ENCODE measurements at places on chromosomes 5 and 9. TPM values are rescaled to one million over a fixed set of nuclear protein-coding genes. Genes with fewer than 3 reads are reported as not detected.

DNA sequence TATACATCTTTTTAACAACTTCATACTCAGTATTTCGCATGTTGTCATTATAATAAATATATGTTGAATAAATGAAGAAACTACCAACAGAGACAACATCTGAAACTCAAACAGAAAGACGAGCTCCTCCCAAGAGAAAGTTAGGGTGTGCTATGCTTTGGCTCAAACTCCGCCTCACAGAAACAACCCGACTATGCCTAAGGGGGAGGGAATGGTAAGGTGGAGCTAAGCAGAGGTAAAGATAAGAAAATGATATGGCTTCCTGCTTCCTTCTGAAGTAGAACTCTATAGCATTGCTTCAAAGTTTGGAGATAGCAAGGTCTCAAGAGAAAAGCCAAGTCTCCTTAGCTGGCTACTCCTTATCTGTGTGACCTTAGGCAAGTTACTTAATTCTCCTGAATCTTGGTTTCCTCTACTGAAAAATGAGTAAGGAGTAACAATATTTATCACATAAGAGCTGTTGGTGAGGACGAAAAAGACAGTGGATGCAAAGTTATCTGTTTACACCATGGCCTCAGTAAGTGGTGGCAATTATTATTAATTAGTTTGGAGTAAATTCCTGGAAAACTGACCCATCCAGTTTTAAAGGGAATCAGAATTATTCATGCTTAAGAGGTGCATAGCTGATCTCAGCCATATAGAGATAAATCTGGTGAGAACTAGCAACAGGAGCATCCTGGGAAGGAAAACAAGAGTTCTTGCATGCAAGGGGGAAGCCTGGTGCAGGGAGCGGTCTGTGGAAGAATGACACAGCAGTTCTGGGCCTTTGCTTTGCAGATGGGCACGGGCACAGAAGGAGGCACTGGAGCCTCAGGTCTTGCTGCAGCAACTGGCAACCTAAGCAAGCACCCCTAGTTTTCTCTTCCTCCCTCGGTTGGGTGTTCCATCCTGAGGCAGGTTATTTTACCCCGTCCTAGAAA lies 73.3 kb downstream of the GLIS3 start:
- no peak overlapping the region for H3K4me3 ChIP-seq
- no peak for DNase-seq
- no peaks in the 10 kb centered on the region for H3K36me3 ChIP-seq
- H3K27ac ChIP-seq = peak overlapping the region; percentile 31
- H3K4me1 ChIP-seq = peaks cover 32% of the 10 kb centered on the region

The WHRN gene
- total RNA-seq = 28.2 TPM

DNA sequence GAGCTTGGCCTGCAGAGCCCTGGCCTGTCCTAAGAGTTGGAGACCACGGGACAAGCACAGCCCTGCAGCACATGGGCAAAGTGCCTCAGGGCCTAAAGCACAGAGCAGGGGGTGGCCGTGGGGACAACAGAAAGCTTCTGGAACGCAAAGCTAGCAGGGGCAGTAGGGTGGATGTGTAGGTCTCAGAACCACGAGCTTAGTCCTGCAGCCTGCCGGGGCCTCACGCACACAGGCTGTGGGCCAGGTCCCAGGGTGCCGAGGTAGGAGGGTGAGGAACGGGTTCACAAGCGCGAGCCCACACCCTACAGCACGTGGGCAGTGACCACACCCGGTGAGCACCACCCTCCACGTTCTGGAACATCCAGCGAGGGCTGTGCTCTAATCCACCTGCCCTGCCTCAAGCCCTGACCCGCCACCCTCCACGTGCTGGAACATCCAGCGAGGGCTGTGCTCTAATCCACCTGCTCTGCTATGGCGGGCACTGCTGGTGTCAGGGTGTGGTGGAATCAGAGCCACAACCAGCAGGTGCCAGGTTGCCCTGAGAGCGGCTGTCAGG lies 9.3 kb downstream of the CLPTM1L start:
- no peak for DNase-seq
- H3K4me3 ChIP-seq = no peak overlapping the region
- H3K36me3 ChIP-seq = peaks cover 23% of the 10 kb centered on the region
- H3K4me1 ChIP-seq = no peaks in the 10 kb centered on the region

GRCh38 chr9:3900673-3901318 lies 375.0 kb upstream of the RFX3 start:
- H3K27ac ChIP-seq = no peak overlapping the region
- no peak overlapping the region for H3K4me3 ChIP-seq
- no peak for DNase-seq
- H3K36me3 ChIP-seq = no peaks in the 10 kb centered on the region

GRCh38 chr9:17962747-17963146 lies 383.9 kb downstream of the SH3GL2 start:
- DNase-seq = no peak
- peaks cover 4% of the 10 kb centered on the region for H3K4me1 ChIP-seq
- no peak overlapping the region for H3K4me3 ChIP-seq
- peaks cover 4% of the 10 kb centered on the region for H3K27me3 ChIP-seq
- no peaks in the 10 kb centered on the region for H3K36me3 ChIP-seq

DNA sequence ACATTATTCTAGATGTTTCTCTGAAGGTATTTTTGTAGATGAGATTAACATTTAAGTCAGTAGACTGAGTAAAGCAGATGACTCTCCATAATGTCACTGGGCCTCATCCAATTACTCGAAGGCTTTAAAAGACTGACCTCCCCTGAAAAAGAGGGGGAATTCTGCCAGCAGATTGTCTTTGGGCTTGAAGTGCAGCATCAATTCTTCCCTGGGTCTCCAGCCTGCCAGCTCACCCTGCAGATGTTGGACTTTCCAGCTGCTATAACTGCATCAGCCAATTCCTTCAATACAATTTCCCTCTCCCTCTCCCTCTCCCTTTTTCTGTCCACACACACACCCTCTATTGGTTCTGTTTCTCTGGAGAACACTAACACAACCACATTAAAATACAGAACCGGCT lies 472.8 kb downstream of the SPOCK1 start:
- H3K36me3 ChIP-seq = no peaks in the 10 kb centered on the region
- H3K4me3 ChIP-seq = no peak overlapping the region
- no peak overlapping the region for H3K27ac ChIP-seq
- peaks cover 5% of the 10 kb centered on the region for H3K4me1 ChIP-seq
- DNase-seq = no peak
- peaks cover 23% of the 10 kb centered on the region for H3K27me3 ChIP-seq

The SPINK1 gene
- total RNA-seq = 1.4 TPM

The APBB3 gene
- 59.9 TPM for total RNA-seq

- no peak overlapping the region for H3K4me3 ChIP-seq
- no peak for DNase-seq
- peaks cover 10% of the 10 kb centered on the region for H3K4me1 ChIP-seq
- H3K36me3 ChIP-seq = no peaks in the 10 kb centered on the region
- no peak overlapping the region for H3K27ac ChIP-seq
These were observed 170.0 kb downstream of the CCDC171 start for GRCh38 chr9:15722888-15723287.
